Bronchial smooth muscle cell (primary cell): ENCODE measurements at places on chromosomes 7 and 10. TPM values are rescaled to one million over a fixed set of nuclear protein-coding genes. Genes with fewer than 3 reads are reported as not detected.

The FXYD4 gene
- not detected in 2 replicates for total RNA-seq

The TEX36 gene
- 0.16 TPM in 1 of 2 replicates, not detected in the other for total RNA-seq

The NT5C3A gene
- 11.3 and 19.4 TPM in 2 replicates for total RNA-seq

The FRMPD2 gene
- under 0.01 TPM in 1 of 2 replicates, not detected in the other for total RNA-seq

The GIMAP4 gene
- 0.09 TPM in 1 of 2 replicates, not detected in the other for total RNA-seq

The ZPBP gene
- total RNA-seq, result not detected in 2 replicates

The ZNF783 gene
- 11.7 and 15.5 TPM in 2 replicates for total RNA-seq

The FKBP9 gene
- 428 and 556 TPM in 2 replicates for total RNA-seq

The AKR1B15 gene
- total RNA-seq, result not detected in 2 replicates

The VPS37D gene
- 7.5 and 8.7 TPM in 2 replicates for total RNA-seq
